Natural killer cell (primary cell): ENCODE measurements at places on chromosomes 1 and 21. TPM values are rescaled to one million over a fixed set of nuclear protein-coding genes. Genes with fewer than 3 reads are reported as not detected.

ASTN1 gene
- not detected for total RNA-seq

- peak; percentile 33 for DNase-seq
- H3K4me3 ChIP-seq = peak within 1 kb of the TSS; percentile 45
- H3K4me1 ChIP-seq = peaks cover 16% of the 10 kb centered on the region
Measured at GRCh38 chr1:112508278-112509004, at the start of gene WNT2B. WNT2B (plus strand) TSS chr1:112508965; CDS start chr1:112509263, 298 bp downstream.

OSBPL9 gene
- 62.0 TPM for total RNA-seq

DNA sequence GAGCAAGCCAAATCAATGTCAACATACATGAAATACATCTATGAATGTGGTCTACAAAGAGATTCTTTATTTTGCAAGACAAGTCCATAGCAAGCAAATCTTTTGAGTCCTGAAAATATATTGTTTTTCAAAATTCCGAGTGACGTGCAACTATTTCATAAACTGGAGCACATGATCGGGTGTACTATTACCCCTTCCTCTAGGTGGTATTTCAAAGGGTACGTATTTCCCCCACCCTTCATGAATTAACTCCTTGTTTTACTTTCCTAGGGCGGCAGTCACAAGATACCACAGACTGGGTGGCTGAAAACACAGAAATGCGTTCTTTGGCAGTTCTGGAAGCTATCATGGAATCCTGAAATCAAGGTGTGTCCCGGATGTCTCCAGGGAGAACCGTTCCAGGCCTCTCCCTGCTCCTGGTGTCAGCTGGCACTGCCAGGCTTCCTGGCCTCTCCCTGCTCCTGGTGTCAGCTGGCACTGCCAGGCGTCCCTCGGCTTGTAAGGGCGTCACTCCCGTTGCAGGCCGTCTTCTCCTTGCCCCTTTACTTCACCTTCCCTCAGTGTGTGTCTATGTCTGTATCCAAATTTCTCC, 55.3 kb downstream of the RIPK4 start:
- H3K4me1 ChIP-seq = no peaks in the 10 kb centered on the region
- H3K27me3 ChIP-seq = peaks cover 5% of the 10 kb centered on the region
- DNase-seq = no peak
- H3K36me3 ChIP-seq = no peaks in the 10 kb centered on the region
- H3K27ac ChIP-seq = no peak overlapping the region

KRTAP7-1 gene
- total RNA-seq = not detected

GRCh38 chr1:56146449-56146848, 432.9 kb downstream of the PLPP3 start:
- H3K4me1 ChIP-seq = no peaks in the 10 kb centered on the region
- no peaks in the 10 kb centered on the region for H3K36me3 ChIP-seq
- no peaks in the 10 kb centered on the region for H3K27me3 ChIP-seq
- H3K4me3 ChIP-seq = no peak overlapping the region
- no peak overlapping the region for H3K27ac ChIP-seq

- no peaks in the 10 kb centered on the region for H3K27me3 ChIP-seq
- H3K27ac ChIP-seq = no peak overlapping the region
- DNase-seq = no peak
- H3K4me3 ChIP-seq = no peak overlapping the region
- H3K36me3 ChIP-seq = peaks cover 58% of the 10 kb centered on the region
- H3K4me1 ChIP-seq = no peaks in the 10 kb centered on the region
Measured at GRCh38 chr21:39288987-39289386, 24.4 kb downstream of the BRWD1 start.

GRCh38 chr1:27152004-27152828, 2.7 kb downstream of the SLC9A1 start:
- DNase-seq = no peak
- H3K36me3 ChIP-seq = no peaks in the 10 kb centered on the region
- H3K4me3 ChIP-seq = no peak overlapping the region
- no peak overlapping the region for H3K27ac ChIP-seq
- no peaks in the 10 kb centered on the region for H3K27me3 ChIP-seq

IGSF5 gene
- total RNA-seq = not detected

ATAD3C gene
- total RNA-seq = 0.13 TPM

DNA sequence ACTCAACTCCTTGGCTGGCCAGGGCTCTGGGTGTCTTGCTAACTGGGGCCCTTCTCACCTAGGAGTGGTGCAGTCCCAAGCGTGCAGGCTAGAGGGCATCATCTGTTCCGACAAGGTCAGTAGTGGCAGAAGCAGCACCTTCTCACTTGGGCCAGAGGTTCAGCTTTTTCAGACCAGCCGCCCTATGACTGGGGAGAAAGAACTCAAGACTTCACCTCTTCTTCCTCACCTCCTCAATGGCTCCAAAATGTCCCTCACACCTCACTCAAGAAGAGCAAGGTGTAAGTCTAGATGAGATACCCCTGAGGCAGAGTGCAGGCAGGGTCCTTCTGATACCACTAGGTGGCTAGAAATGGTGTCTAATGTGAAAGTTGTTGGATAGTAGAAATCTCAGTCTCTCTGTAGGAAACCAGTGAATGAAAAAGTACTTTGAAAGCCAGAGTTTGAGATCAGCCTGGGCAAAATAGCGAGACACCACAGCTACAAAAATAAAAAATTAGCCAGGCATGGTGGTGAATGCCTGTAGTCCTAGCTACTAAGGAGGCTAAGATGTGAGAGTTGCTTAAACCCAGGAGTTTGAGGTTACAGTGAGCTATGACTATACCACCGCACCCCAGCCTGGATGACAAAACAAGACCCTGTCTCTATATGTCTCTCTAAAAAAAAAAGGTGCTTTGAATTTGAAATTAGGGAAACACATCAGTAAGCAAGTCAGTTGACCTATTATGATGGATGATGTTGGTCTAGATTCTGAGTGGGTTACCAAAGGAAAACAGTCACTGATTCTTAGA, 8.6 kb upstream of the IL20 start:
- H3K4me3 ChIP-seq = no peak overlapping the region
- H3K27me3 ChIP-seq = no peaks in the 10 kb centered on the region
- H3K4me1 ChIP-seq = peaks cover 6% of the 10 kb centered on the region
- H3K27ac ChIP-seq = no peak overlapping the region

- peak; percentile 36 for DNase-seq
- H3K36me3 ChIP-seq = no peaks in the 10 kb centered on the region
- peaks cover 5% of the 10 kb centered on the region for H3K27me3 ChIP-seq
- no peak overlapping the region for H3K27ac ChIP-seq
Measured at GRCh38 chr1:9289711-9290485, 2.8 kb upstream of the SPSB1 start.

- H3K4me1 ChIP-seq = no peaks in the 10 kb centered on the region
- no peak for DNase-seq
Measured at GRCh38 chr1:59418363-59419144, 121.7 kb downstream of the FGGY start.
